ENCODE measurements at places on chromosomes 7 and 10.

DNA sequence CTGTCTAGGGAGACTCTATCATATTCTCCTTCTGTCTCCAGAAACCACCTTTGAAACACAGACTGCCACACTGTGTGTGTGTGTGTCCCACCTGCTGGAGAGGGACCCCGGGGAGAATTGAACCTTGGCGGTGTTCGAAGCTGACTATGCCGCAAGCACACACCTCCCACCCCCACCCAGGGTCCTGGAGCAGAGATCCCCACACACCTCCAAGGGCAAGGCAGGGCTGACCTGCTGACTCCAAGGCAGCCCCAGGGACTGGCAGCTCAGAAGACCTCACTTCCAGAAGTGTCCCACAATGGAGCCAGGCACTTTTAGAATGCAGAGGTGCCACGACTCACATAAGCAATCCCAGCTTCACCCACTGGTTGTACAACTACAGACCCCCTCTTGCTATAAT, 13.1 kb downstream of the DRGX start:
- no peak for DNase-seq

DNA sequence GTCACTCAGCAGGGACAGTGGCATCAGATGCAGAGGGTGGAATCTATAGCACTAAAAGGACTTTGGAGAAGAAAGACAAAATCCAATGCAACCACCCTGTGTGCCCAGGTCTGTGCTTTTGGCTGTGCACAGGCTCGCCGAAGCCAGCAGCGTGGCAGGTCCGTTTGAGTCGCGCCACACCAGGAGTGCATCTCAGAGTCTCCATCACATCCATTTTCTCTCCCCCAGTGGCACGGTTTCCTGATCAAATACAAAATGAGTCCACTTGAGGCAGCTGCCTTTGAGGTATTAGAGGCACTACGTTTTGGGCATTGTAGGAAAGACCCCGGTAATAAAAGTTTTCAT, 23.4 kb upstream of the PROSER2 start:
- DNase-seq: no peak

DNA sequence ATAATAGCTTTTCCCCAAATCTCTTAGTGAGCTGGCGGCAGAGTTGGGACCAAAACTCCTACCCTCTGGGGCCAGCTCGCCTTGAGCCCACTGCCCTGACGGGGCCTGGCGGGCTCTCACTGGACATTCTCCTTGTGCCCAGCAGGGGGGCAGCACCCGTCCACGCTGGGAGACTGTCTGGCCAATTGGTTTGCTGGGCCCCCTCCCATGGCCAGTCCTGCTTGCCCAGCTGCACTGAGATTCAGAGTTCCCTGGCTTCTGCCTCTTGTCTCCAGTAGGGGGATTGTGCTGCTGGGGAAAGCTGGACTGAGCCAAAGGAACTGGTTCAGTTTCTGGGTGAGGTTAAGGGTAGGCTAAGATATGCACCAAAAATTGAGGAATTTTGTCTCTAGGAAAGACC, 59.8 kb downstream of the RAMP3 start:
- no peak for DNase-seq

DNA sequence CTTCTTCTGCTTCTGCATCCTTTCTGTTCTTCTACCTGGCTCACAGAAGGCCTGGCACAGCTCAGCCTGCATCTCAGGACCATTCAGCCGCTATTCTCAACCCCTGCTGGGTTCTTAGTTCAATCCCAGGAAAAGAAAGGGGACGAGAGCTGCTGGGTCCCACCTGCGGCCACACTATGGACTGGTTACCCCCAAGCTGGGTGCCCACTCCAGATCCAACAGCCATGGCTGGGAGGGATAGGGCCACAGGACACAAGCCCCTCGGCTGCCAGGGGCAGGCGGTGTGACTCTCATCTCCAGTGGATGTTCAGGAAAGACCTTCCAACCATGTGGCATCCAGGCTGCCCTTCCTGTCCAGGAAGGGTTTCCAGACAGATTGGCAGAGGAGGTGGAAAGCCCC, 97.6 kb upstream of the NMT2 start:
- DNase-seq: no peak

DNA sequence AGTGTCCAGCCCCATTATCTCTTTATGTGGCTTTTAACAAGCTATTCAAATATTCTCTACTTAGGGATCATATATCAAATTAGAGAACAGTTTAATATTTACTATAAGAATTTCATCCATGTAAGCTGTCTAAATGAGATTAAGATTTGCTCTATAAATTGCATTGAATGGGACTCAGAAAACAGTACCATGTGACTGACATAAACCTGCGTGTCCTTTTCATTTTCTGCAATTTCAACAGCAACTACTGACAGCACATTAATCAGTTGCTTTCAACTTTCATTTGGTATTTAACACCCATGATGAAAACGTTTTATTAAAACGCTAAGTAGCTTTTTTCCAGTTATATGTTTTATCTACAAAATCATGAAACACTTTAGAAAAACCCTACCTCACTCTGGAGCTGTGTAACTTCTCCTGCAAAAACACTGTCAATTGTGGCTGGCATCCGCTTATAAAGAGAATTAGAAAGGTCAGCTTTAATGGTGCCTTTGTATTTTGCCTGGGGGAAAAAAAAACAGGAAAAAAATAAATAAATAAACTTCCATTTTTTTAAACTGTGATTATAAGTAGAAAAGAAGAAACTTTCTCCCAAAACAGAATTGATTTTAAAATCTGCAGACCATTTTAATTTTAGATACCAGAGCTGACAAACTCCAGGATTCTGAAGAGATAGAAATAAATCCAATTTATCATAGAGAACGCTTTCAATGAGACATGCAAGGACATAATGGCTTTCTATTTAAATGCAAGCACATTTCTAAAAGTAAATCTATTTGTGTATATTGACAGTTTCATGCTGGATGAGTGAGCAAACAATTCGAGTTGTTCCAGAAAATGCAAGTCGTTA, 9.2 kb downstream of the NEBL start:
- DNase-seq: no peak

DNA sequence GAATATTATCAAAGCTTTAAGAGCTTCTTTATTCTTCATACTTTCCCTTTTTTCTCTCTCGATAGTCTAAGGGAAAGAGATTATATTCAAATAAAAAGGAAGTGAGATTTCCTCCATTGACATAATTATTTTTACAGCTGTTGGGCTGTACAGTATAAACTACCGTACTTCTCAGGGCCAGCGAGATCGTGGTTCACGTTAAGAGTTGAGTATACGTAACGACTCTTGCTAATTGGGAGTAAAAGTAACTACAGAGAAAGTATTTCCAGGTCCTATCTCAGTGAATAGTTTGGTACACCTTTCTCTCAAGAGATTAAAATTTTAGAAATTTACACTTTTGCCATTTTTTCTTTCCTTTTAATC, 57.8 kb downstream of the INPP5F start:
- no peak for DNase-seq

- DNase-seq: no peak
Observed at GRCh38 chr7:43058271-43059066, 54.0 kb upstream of the HECW1 start.

DNA sequence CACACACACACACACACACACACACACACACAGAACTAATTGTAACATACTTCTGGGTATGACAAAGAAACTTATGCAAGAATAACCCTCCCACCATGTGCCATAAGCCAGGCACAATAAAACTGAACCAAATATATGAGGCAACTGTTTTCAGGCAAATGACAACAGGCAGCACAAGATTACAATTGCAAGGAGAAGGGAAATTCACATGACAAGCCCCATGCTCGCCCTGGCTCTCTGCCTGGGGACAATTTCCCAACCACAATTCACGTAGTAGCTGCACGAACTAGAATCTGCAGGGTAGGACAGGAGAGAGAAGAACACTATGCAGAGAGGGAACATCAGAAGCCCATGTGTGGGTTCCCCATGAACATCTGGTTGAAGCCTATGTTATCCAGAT, 143.3 kb downstream of the CALN1 start:
- DNase-seq: no peak

GRCh38 chr7:28626624-28627262, 214.4 kb downstream of the CREB5 start:
- no peak for DNase-seq

GRCh38 chr7:71311576-71311975, 179.6 kb downstream of the GALNT17 start:
- no peak for DNase-seq

GRCh38 chr7:55794527-55794926, 68.0 kb downstream of the SEPTIN14 start:
- DNase-seq: no peak

DNA sequence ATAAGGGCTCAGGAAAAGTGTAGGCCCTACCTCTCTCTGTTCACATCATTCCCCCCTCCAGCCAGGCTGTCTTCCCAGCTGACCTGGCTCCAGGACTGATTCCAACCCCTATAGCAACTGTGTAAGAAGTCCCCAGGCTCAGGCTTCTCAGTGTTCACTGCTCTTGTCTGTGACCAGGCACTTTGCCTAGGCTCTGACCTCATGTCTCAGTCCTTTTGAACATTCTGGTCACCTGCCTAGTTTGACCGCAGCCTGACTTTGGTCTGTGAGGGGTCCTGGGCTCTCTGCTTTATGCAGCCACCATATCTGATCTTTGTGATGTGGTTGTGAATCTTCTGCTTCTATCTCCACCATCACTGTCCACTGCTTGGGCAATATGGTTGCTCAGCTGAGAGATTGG, 24.5 kb downstream of the HIF1AN start:
- DNase-seq: no peak

DNA sequence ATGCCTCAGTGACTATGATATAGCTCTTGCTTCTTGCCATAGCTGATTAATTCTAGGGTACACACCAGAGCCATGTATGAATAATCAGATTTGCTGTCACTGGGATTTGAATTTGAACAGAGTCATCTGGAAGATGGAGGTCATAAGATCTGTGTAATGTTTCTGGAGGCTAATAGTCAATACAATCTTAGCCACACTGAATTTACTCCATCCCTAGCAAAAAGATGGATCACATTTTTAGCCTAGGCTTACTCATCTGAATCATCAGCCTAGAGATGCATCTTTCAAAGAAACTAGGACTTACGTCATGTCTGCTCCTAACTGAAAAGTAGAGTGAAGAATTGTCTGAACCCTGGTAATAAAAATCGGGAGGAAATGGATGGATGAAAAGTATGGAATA, 142.3 kb upstream of the ZNF804B start:
- no peak for DNase-seq

- no peak for DNase-seq
Observed at GRCh38 chr10:68238371-68238770, 6.5 kb upstream of the ATOH7 start.

DNA sequence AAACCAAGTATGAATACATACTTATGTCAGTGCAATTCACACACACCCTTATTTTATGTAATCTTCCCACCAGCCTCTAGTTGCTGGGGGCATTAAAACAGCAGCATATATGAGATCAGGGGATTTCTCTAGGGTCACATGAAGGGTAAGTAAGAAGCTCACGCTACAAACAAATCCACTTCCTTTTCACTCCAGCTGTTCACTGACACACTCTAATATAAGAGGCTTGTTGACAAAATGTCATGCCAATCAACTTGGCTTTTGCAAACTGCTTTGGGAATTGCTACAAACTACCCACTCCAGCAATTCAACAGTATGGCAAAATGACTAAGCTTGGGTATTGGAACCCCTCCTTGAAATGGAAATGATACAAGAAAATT, 10.3 kb downstream of the FAM3C start:
- DNase-seq: no peak

- no peak for DNase-seq
Observed at GRCh38 chr7:143223784-143224183, 1.9 kb downstream of the TAS2R40 start.

DNA sequence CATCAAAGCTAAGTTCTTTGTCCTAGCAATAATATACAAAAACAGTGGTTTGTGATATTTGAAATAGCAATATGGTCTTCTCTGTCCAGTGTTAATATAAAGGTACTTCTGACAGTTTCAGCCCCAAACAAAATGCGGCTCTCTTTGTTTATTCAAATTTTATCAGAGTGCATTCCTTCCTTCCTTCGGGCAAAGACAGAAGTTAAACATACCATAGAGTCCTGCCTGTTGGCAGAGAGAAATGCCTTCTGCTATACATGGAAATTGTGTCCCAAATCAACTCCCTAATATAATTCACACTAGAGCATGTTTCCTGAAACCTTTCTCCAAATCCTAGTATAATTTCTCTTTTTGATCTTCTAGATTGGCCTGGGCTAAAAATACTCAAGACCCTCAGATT, 21.2 kb upstream of the ATE1 start:
- no peak for DNase-seq

GRCh38 chr7:154874409-154875113, 128.4 kb downstream of the PAXIP1 start:
- no peak for DNase-seq

GRCh38 chr10:42801135-42801534, 18.5 kb downstream of the BMS1 start:
- DNase-seq: no peak

- no peak for DNase-seq
Observed at GRCh38 chr10:113620511-113620910, 43.3 kb downstream of the NRAP start.

- no peak for DNase-seq
Observed at GRCh38 chr7:41107330-41107937, 595.5 kb downstream of the INHBA start.

DNA sequence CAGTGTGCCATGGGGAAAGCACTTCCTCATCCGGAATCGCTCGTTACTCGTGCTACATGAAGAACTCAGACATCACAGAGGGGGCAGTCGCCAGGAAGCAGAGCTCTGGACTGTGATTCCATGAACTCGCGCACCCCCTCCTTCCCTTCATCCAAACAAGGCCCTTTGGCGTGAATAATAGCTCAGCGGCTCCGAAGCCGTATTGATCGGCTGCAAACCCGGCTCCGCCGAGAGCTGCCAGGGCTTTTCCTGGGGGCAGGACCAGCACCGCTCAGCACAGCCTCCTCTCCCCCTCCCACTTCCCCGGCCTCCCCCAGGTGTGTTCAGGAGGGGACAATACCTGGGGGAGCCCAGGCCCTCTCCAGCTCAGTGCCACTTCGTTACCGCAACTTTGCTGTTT, 129.0 kb upstream of the TCF7L2 start:
- no peak for DNase-seq

GRCh38 chr10:43024524-43024923, 52.3 kb upstream of the RET start:
- no peak for DNase-seq

DNA sequence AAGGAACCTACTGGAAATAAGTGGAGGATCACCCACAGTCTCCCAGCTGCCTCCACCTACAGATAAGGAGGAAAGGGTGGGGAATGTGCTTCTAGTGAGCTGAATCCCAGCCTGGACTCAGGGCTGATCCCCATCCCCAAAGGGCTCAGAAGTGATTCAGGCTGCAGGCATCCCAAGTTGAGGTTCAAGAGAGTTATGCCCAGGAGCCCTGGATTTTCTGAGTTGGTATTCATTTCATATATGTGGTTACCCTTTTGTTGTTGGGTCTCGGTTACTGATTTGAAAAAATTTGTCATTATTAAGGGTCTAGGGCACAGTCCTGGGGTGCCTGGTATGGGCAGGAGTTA, 30.0 kb upstream of the SRGN start:
- DNase-seq: no peak

- DNase-seq: no peak
Observed at GRCh38 chr7:95781961-95782586, 9.7 kb downstream of the DYNC1I1 start.

GRCh38 chr7:108120933-108121332, 9.2 kb downstream of the LAMB4 start:
- DNase-seq: peak; percentile 32

GRCh38 chr7:137454246-137454724, 110.8 kb upstream of the PTN start:
- peak; percentile 45 for DNase-seq

- DNase-seq: no peak
Observed at GRCh38 chr10:99341860-99342490, 12.8 kb downstream of the CNNM1 start.

All from right lung (tissue), 10 donors.